ENCODE measurements at places on chromosomes 5 and 9.

GRCh38 chr5:171826132-171826531 lies 40.5 kb downstream of the SMIM23 start:
- DNase-seq = no peak

DNA sequence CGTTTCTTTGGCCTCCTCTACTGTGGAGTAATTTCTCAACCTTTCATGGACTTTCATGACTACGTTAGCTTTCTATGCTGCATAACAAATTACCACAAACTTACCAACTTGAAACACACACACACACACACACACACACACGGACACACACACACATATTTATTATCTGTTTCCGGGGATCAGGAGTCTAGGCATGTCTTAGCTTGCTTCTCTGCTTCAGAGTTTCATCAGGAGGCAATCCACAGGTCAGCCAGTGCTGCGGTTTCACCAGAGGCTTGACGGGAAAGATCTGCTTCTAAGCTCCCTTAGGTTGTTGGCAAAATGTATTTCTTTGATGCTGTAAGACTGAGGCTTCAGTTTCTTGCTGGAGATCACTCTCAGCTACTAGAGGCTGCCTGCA lies 59.0 kb upstream of the C9orf72 start:
- DNase-seq = no peak

GRCh38 chr5:8628521-8628920 lies 759.6 kb downstream of the MTRR start:
- no peak for DNase-seq

- DNase-seq = no peak
Measured at GRCh38 chr5:128262911-128263310, 179.3 kb downstream of the SLC12A2 start.

DNA sequence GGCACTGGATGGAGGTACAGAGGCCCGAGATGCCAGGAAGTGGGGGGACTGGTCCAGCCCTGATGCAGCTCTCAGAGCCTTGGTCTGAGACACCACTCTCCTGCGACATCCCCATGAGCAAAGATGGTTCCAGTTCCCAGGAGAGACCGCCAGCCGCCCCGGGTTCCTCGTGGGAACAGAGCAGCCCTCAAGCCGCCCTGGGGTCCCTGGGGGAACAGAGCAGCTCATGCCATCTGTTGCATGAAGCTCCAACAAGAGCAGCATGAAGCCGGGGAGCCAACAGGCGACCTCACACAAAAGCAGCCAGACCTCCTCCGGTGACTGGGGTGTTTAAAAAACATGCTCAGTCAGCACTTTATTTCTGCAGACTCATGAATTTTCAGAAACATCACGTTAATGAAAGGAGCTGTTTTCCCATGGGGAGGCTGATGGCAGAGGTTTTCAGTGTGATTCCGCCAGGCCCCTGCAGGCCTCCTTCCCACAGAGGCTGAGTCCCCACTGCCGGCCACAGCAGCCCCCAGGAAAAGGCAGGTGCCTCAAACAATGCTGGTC lies 6.2 kb downstream of the SLC6A18 start:
- DNase-seq = no peak

GRCh38 chr5:74640954-74641734 lies 616 bp upstream of the ENC1 start:
- DNase-seq = peak; percentile 35

GRCh38 chr5:79955941-79956670 lies 35.0 kb downstream of the MTX3 start:
- DNase-seq = no peak

Measured in stimulated activated CD4-positive, alpha-beta T cell treated with anti-CD3 and anti-CD28 coated beads, TNF-alpha, amount 100 ng/mL, for 24 hours (primary cell).